Stimulated activated CD8-positive, alpha-beta memory T cell treated with anti-CD3 and anti-CD28 coated beads, Interleukin-15, amount 100 ng/mL, for 4 hours (primary cell): ENCODE measurements at places on chromosomes 5 and 9.

DNA sequence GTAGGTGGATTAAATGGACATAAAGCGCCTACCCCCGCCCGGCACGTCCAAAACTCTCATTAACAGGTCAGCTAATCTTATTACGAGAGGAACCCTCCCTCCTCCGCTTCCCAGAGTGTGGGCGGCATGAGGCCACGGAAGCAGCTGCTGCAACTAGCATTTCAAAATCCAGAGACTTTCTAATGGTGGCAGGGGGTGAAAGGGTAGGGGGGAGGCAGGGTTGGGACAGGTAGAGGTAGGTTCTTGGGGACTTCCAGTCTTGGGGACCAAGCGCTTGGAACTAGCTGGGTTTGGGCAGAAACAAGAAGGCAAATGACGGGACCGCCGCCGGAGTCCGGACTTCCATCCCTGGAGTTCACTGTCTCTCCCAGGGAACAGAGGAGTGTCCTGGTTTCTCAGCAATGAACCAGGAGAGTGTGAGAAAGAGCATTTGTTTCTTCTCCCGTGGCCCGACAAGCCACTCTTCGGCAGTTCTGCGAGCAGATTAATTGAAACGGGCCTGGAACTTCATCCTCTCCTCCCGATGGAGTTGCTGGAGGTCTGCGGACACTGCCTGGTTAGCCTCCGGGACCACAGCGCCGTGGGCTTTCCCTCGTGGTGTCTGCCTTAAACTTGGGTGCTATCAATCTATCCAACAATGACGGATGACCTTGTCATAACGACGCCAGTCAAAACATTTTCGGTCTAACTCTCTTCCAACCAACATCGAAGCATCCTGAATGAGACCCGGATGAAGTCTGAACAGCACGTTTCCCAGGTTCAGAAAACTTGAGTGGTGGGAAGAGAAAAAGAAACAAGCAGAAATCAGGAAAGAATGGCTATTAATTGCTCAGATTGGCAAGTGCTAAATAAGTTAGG lies 1.6 kb upstream of the PRDM6 start:
- DNase-seq = no peak

GRCh38 chr5:38018016-38018415 lies 178.2 kb upstream of the GDNF start:
- DNase-seq = no peak

- no peak for DNase-seq
Observed at GRCh38 chr5:159420940-159421339, 90.7 kb upstream of the IL12B start.

- no peak for DNase-seq
Observed at GRCh38 chr5:55894135-55894534, 43.0 kb downstream of the IL31RA start.

DNA sequence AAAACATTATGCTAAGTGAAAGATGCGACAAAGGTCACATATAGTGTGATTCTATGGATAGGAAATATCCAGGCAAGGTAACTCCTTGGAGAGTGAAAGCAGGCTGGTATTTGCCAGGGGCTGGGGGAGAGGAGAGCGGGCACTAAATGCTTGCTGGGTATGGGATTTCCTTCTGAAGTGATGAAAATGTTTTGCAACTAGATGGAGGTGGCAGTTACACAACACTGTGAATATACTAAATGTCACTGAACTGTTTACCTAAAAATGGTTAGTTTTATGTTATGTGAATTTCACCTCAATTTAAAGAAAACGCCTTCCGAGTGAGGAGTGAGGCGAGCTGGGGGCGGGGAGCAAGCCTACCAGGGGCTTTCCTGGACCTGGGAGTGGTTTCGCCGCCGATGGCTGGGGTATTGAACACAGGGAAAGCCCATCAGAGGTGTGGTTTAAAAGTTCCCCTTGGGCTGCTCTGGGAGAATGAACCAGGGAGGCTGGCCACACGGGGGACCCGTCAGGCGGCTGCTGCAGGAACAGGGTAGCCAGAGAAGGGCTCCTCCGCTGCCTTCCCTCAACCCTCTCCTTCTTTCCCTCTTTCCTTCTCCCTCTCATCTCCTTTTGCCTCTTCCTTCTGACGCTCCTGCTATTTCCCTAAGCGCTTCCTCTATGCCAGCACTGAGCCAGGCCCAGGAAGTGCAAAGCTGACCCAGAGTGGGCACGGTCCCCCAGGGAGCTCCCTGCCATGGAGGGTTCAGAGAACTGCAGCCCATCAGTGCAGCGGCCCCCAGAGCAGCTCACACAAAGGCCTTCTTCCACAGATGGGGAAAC lies 4.9 kb downstream of the AKNA start:
- DNase-seq = peak; percentile 43

GRCh38 chr9:105232207-105232606 lies 12.2 kb upstream of the SLC44A1 start:
- no peak for DNase-seq

GRCh38 chr9:7580568-7580967 lies 219.0 kb downstream of the DMAC1 start:
- no peak for DNase-seq

- peak; percentile 98 for DNase-seq
Observed at GRCh38 chr5:173057062-173057924, 1.1 kb downstream of the CREBRF start.

DNA sequence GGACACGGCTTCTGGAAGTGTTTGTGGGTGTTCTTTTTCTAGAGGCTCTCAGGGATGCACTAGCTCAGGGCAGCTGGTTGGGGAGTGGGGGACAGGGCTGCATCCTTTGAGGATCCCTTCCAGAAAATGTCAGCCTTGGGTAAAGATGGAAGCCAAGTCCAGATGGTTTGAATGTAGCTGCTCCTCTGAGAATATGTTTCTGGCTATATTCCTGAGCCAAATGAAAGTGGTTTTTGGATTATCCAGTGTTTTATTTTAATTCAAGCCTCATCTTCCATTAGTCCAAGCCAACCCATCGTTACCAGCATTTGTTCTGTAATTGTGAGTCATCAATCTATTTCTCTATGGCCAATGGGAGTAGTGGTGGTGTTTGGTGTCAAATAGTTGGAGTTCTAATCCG lies 70.4 kb downstream of the SPRY4 start:
- no peak for DNase-seq

DNA sequence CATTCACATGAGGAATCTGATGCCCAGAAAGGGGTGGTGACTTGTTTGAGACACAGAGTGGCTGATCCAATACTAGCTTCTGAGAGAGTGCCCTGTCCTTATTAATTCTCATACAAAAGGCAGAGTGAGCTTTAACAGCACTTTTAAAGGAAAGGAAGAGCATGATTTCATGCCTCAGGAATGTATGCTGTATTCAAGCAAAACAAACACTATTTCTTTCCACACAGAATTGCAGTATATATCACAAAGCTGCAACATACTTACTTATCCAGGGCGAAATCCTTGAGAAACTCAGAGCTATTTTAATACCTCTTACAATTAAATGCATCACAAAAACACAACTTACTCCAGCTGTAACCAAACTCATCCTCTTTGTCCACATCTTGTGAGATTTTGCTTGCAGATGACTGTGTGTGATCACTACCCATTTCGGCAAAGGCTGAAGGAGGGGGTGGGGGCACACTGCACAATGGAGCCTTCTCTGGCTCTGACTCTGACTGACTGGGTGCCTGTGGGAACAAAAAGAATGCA lies 139.8 kb downstream of the MPDZ start:
- DNase-seq = no peak

GRCh38 chr5:124948062-124948753 lies 201.8 kb upstream of the ZNF608 start:
- DNase-seq = no peak

DNA sequence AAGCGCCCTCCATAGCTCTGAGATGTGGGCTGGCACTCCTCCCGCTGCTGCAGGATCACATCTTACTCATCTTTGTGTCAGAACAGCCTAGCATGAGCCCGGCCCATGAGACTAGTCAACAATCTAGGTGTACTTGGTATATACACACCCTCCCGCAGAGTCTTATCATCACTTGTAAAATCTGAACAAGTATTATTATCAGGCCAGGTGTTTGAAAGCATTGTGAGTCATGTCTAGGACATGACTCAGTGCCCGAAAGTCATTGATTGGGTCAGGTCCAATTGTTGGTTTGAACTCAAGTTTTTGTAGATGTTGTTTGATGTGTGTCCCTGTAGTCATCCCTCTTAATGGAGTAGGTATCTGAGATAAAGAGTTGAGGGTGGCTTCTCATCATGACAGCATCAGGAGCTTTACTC lies 108.7 kb downstream of the CFAP90 start:
- no peak for DNase-seq

GRCh38 chr9:91407580-91408318 lies 15.9 kb downstream of the NFIL3 start:
- no peak for DNase-seq

DNA sequence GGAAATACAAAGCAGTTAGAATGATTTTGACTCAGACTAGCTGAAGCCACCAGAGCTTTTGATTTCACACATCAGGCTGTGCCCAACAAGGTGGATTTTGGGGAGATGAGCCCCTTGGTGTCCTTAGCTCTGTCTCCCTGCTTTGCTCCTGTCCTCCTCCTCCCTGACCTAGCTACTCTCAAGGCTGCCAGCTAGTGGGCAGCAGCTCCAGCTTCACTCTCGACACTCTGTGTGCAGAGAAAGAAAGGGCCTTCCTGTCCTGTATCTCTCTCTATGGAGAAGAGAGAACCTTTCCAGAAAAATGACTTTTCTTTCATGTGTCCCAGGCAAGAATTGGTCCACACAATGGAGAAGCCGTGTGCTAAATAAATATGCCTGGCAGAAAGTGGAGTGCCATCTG lies 446.2 kb downstream of the SEMA5A start:
- DNase-seq = no peak

DNA sequence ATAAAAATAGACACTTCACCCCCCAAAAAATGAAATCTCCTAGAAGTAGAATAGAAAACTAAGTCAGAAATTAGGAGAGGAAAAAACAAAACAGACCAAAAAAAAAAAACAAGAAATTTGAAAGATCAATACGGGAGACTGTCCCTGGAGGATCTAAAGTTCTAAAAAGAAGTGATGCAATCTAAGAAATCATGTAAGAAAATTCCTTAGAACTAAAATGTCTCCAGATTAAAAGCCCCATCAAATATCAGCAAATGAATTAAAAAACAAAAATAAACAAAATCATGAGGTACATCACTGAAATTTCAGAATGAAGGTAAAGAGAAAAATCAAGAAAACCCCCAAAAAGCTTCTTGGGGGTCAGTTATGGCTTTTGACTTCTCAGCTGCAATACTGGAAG lies 13.5 kb downstream of the FNIP1 start:
- no peak for DNase-seq

DNA sequence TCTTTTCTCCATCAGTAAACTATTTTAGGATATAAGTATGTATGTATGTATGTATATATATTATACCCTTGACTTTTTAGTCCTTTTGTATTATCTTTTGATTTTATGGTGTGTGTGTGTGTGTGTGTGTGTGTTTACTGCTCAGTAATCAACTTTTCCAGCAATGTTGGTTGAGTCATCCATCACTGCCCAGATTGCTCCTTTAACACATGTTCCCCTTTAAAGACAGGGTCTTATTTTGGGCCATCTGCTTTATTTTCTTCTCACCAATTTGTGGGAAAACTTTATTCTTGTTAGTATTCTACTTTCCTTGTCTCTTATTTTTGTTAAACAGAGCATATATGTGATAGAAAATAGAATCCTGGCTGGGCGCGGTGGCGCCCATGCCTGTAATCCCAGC lies 28.1 kb downstream of the ANKRD33B start:
- no peak for DNase-seq

DNA sequence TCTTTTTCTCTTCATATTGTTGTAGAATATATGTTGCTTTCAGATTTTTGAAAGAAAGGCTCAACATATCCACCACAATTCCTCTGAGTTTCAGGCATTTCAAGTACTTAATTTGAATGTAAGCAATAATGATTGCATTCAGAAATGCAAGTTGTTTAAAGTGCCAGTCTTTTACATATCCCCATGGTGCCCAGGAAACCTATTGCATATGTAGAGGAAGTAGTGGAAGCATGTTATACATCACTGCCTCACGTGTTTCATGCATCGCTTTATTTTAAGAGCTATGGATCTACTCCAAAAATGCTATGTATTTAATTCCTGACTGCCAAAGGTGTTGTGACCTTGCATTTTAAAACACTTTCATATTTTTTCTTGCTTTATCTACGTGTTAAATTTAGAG lies 28.1 kb downstream of the CPEB4 start:
- no peak for DNase-seq

DNA sequence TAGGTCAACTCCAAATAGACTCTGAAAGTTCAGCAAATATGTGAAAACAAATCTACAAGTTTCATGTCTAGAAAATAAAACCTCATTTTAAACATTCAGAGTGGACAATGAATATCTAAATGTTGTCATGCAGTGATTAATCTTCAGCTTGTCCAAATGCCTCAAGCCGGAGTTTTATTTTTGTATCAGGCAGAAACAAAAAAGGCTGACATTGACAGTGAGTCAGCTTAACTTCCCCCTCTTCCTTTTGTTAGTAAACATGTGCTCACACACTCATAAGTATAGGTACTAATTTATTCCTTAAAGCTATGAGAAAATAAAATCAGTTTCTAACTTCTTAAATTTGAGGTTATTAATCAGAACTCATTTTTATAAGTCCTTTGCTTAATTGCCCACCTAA lies 467.9 kb upstream of the DAB2 start:
- no peak for DNase-seq

GRCh38 chr9:121305269-121305994 lies 37.5 kb downstream of the GSN start:
- no peak for DNase-seq

DNA sequence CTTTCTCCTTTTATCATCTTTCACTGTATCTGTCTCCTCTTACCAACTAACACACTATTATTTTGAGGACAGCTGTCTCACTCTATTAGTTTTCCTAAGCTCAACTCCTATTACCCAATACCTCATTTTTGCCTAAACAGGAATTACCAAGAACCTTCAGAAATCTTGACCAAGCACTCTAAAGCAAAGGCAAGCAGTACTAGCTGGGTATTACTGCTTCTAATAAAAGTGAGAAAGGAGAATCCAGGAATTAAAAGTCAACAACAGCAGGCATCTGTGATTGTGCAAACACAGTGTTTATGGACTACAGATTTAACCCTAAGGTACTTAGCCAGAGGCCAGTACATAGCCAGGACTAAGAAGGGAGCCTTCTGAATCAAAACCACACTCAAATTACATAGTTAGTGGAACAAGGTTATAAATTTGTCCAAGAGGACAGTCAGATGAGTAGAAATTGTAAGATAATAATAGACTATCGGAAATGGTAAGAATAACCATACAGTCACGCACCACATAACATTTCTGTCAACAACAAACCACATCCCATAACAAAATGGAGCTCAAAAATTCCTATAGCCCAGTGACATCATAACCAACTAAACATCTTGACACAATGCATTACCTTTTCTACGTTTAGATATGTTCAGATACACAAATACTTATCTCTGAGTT lies 8.3 kb downstream of the RFX3 start:
- no peak for DNase-seq

- DNase-seq = no peak
Observed at GRCh38 chr5:124438903-124439281, 307.5 kb downstream of the ZNF608 start.

DNA sequence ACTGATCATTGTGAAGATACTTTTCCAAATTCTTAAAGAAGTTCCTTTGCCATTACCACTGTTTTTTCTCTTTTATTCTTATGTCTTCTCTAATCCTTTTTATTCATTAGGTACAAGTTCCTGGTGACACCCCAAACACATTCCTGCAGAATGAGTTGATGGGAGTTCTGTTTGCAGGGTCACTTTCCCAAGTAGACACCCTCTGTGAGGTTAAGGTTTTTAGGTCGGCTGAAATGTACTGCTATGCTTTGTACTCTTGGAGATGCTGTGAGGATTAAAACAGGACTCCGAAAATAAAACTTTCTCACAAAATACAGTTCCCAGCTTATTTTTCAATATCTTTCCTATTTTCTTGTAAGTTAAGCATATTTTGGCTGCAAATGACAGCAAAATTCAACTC lies 143.3 kb upstream of the TLE4 start:
- DNase-seq = no peak
